ENCODE measurements at places on chromosomes 11 and 22.

- peak; percentile 92 for DNase-seq
Observed at GRCh38 chr22:20130731-20131596, 640 bp upstream of the ZDHHC8 start.

DNA sequence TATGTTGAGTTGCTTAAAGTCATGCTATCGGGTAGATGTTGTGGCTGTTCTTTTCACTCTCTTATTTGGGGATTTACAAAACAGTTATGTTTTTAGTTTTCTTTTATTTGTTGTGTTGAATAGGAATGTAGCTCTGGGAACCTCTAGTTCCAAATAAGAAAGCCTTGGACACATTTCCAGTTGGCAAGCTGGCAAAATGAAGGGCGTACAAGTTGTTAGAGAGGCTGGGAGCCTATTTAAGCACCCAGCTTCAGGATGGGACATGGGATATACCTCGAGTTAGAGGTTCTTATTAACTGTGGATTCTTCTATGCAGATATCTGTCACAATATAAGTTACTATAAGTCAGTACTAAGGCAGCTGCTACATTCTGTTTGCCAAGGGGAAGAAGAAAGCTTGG is 22.8 kb downstream of the PPARA start:
- DNase-seq, result no peak

- DNase-seq, result no peak
Observed at GRCh38 chr11:72665911-72666472, 8.2 kb downstream of the PDE2A start.

DNA sequence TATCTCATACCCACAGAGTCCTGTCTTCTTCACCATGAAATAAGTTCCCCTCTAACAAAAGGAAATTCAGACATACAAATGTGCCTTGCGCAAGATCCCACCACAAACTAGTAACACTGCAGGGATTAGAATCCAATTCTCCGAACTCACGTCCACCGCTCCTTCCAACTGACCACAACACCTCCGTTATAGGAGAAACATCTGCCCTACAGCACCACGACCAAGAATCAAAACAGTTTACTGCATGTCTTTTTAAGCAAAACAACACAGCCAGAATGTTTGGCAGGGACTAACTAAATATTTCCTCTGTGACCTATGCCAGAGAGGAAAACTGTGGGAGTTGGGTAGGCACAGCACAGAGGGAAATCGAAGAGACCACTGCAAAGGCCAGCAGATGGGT is 72.7 kb upstream of the AKIP1 start:
- no peak for DNase-seq

- DNase-seq, result no peak
Observed at GRCh38 chr11:44334356-44335004, 24.5 kb upstream of the ALX4 start.

- DNase-seq, result peak; percentile 37
Observed at GRCh38 chr11:9974375-9974774, 310.5 kb downstream of the SWAP70 start.

DNA sequence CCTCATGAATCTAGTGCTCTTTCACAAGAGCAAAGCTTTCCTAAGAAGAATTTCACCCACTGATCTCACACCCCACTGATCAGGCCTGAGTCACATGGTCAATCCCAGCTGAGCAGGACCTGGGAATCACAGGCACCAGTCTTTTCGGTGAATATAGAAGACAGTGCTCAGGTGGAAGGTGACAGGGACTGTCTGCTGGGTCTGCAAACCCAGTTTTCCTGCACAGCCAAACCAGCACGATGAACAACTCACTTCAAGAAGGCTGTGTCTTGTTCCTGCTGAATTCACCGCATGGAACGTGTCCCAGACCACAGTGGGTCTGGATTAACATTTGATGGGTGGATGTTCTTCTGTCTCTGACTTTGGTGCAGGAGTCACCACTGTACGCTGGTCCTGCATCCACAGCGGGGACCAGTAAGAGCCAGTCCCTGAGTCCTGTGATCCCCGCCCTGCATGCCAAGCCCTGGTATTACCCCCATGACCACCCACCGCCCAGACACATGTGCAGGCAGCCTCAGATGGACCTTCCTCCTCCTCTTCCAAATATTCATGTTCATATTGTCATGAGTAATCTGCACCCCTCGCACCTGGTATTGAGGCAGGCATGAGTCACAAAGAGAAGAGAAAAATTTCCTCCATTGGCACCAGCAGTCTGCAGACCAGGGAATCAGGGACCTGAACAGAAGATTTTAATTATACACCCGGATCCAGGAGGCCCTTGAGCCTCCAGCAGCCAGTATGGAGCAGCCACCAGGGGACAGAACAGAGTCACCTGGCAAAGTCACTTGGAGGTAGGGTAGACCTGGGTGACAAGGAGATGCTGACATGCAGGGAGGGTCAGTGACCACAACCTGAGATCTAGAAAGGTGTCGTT is 8.6 kb upstream of the IGLL5 start:
- DNase-seq, result no peak

GRCh38 chr22:24751518-24751917 is 23.0 kb downstream of the PIWIL3 start:
- no peak for DNase-seq

DNA sequence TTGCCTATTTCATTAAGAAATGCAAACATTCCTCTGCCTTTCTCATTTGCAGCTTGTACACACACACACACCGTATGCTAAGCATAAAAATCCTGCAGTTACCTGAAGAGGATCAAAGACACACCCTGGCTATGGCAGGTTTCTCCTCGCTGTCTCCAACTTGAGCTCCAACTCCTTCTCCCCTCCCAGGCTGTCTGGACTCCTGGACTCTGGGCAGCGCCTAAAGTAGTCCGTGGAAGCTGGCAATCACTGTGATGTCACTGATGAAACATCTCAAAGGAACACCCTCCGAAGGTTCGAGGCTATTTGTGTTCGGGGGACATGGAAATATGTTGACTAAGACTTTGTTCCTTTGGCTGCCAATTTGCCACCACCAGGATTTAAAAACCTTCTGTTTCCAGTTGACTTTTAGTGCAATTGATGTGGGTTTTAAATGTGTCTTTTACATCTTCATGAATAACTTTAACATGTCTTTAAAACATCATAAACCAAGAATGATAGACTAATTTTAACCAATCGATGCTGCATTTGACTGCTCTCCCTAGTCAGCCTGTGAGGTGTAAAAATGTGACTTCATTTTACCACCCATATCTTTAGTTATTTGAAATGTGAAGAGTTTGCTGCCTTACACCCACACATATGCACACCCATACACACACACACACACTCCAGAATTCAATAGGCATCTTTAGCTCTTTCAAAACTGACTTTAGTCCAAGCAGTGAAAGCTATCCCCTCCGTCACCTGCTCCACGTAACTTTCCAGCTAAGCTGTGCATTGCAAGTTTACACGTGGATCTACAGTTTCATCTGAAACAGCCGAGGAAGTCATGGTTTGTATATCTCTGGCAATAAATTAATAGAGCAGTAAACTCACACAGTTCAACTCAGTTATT is at the start of gene SLN:
Gene SLN (minus strand): TSS at position 196 of the 895 bp plus-strand sequence.
- DNase-seq, result peak; percentile 40

DNA sequence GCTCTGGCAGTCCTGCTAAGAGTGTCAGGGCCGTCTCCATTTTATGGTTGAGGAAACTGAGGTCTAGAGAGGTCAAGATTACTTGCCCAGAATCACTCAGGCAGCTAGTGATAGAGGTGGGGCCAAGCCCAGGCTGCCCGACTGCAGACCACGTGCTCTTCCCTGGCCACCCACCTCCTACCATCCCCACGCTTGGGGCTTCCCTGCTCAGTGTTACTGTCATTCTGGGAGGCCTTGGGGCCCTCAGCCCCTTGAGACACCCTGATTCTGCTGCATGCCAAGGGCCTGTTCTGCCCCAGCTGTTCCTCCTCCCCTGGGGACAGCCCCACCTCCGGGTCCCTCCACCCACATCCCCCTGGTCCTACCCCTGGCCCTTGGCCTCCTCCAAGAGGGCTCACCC is 17.2 kb upstream of the TAB1 start:
- no peak for DNase-seq
